ENCODE measurements at places on chromosomes 12 and 14. TPM values are rescaled to one million over a fixed set of nuclear protein-coding genes. Genes with fewer than 3 reads are reported as not detected.

Gene PLA2G1B
- total RNA-seq, result not detected

- H3K4me1 ChIP-seq, result peaks cover 8% of the 10 kb centered on the region
- peaks cover under 1% of the 10 kb centered on the region for H3K36me3 ChIP-seq
- H3K4me3 ChIP-seq, result no peak overlapping the region
- DNase-seq, result no peak
Measured at GRCh38 chr12:71441836-71442566, 2.4 kb downstream of the LGR5 start.

- no peaks in the 10 kb centered on the region for H3K36me3 ChIP-seq
- no peak overlapping the region for H3K4me3 ChIP-seq
- no peaks in the 10 kb centered on the region for H3K4me1 ChIP-seq
- peaks cover 11% of the 10 kb centered on the region for H3K27me3 ChIP-seq
- peak; percentile 15 for DNase-seq
- no peak overlapping the region for H3K27ac ChIP-seq
Measured at GRCh38 chr12:70402597-70402996, 36.5 kb downstream of the KCNMB4 start.

- no peaks in the 10 kb centered on the region for H3K27me3 ChIP-seq
- no peak overlapping the region for H3K4me3 ChIP-seq
- no peaks in the 10 kb centered on the region for H3K36me3 ChIP-seq
- peak; percentile 71 for DNase-seq
Measured at GRCh38 chr12:98470469-98471082, 44.8 kb upstream of the TMPO start.

Gene ACSM4
- total RNA-seq, result not detected

Gene ZC2HC1C
- total RNA-seq, result 1.3 TPM

DNA sequence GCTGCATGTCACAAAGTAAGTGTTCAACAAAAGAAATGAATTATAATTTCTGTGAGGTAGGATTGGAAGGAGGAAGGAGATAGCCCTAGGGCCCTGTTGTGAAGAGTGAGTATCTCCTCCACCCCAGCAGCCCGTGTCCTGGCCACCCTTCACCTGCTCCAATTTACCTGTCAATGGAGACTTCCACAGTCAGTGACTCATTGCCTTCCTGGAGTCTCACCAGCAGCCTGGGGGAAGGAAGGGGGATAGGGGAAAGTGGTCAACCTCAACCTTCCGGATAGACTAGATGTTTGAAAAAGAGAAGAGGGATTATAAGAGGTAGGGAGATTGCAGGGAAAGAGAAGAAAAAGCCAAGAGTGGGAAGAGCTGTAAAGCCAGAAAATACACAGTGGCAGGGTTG is 9.2 kb downstream of the STAT2 start:
- DNase-seq, result no peak
- H3K36me3 ChIP-seq, result peaks cover 100% of the 10 kb centered on the region
- H3K4me1 ChIP-seq, result no peaks in the 10 kb centered on the region
- H3K27ac ChIP-seq, result no peak overlapping the region

- peaks cover 34% of the 10 kb centered on the region for H3K4me1 ChIP-seq
- peak; percentile 87 for DNase-seq
- no peaks in the 10 kb centered on the region for H3K36me3 ChIP-seq
- H3K27me3 ChIP-seq, result no peaks in the 10 kb centered on the region
Measured at GRCh38 chr14:64654246-64654900, 49.9 kb upstream of the PLEKHG3 start.

GRCh38 chr12:64995816-64996215 is 125.3 kb downstream of the WIF1 start:
- peak; percentile 53 for DNase-seq
- peaks cover 10% of the 10 kb centered on the region for H3K27me3 ChIP-seq
- no peaks in the 10 kb centered on the region for H3K36me3 ChIP-seq
- peaks cover 7% of the 10 kb centered on the region for H3K4me1 ChIP-seq
- H3K4me3 ChIP-seq, result no peak overlapping the region
- H3K27ac ChIP-seq, result no peak overlapping the region

Gene TMEM229B
- total RNA-seq, result 0.37 TPM

DNA sequence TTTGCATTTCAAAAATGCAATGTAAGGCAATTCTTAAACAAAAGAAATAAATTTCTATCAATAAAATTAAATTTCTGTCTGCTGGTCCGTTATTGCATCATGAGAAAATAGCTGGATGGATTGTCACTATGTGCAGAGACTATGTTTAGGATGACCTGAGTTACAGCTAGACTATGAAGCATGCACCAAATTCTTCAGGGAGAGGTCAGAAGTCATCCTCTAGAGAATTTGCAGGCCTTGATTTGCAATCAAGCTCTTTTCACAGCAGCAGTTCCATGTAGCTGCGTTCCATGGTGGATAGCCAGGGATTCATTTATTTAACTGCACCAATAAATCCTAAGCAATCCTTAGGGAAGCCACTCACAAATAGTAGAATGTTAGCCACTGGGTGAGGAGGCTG is 253.7 kb downstream of the MSRB3 start:
- H3K27me3 ChIP-seq, result no peaks in the 10 kb centered on the region
- peak overlapping the region; percentile 87 for H3K27ac ChIP-seq
- H3K4me1 ChIP-seq, result peaks cover 41% of the 10 kb centered on the region
- H3K4me3 ChIP-seq, result no peak overlapping the region
- peaks cover 7% of the 10 kb centered on the region for H3K36me3 ChIP-seq

- peak; percentile 96 for DNase-seq
- peak overlapping the region; percentile 64 for H3K27ac ChIP-seq
- H3K4me3 ChIP-seq, result peak overlapping the region; percentile 28
- H3K36me3 ChIP-seq, result no peaks in the 10 kb centered on the region
- peaks cover 27% of the 10 kb centered on the region for H3K4me1 ChIP-seq
Measured at GRCh38 chr12:126667339-126667738, 1599.6 kb upstream of the TMEM132C start.

DNA sequence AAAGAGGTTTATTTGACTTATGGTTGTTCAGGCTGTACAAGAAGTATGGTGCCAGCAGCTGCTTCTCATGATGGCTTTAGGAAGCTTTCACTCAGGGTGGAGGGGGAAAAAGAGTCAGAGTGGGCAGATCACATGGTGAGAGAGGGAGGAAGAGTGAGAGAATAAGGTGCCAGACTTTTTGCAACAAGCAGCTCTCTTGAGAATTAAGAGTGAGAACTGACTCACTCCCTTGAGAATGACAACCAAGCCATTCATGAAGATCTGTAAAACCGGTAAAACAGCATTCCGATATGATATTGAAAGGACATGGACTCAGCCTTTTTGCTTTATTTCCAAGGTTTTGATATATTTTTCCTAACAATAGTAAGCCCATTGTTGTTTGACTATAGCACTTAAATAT is 501.2 kb downstream of the GALC start:
- no peaks in the 10 kb centered on the region for H3K36me3 ChIP-seq
- no peak for DNase-seq
- H3K4me1 ChIP-seq, result no peaks in the 10 kb centered on the region
- no peak overlapping the region for H3K27ac ChIP-seq
- no peaks in the 10 kb centered on the region for H3K27me3 ChIP-seq

DNA sequence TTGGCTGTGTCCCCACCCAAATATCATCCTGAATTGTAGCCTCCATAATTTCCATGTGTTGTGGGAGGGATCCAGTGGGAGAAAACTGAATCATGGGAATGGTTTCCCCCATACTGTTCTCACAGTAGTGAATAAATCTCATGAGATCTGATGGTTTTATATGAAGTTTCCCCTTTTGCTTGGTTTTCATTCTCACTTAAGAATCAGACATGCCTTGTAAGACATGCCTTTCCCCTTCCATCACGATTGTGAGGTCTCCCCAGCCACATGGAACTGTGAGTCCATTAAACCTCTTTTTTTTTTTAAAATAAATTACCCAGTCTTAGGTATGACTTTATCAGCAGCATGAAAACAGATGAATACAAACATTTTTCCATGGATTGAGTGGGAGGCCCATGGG is 652.9 kb downstream of the ETNK1 start:
- no peaks in the 10 kb centered on the region for H3K4me1 ChIP-seq
- H3K27ac ChIP-seq, result no peak overlapping the region
- no peaks in the 10 kb centered on the region for H3K27me3 ChIP-seq
- DNase-seq, result no peak
- H3K4me3 ChIP-seq, result no peak overlapping the region

GRCh38 chr14:34912182-34912581 is 37.0 kb upstream of the BAZ1A start:
- H3K4me3 ChIP-seq, result no peak overlapping the region
- H3K36me3 ChIP-seq, result no peaks in the 10 kb centered on the region
- no peak overlapping the region for H3K27ac ChIP-seq
- H3K4me1 ChIP-seq, result no peaks in the 10 kb centered on the region
- no peaks in the 10 kb centered on the region for H3K27me3 ChIP-seq

Gene PIK3C2G
- 10.6 TPM for total RNA-seq

DNA sequence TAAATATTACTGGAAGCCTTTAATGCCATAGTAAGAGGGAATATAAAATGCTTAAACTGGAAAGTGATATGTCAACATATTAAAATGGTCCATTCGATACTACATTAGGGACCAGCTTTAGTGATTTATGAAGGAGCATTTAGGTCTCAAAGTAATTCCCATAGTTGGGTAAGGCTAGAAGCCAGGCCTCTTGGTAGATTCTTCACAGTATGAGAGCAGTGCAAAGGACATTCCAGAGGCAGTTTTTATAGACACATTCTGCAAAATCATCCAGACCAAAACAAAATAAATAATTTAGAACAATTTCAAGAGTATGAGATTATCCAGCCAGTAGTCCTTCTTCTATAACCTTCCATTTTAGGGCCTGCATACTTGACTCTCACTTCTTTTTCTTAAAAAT is 142.6 kb upstream of the PDZRN4 start:
- H3K4me3 ChIP-seq, result no peak overlapping the region
- H3K36me3 ChIP-seq, result no peaks in the 10 kb centered on the region
- DNase-seq, result no peak
- no peak overlapping the region for H3K27ac ChIP-seq
- H3K4me1 ChIP-seq, result no peaks in the 10 kb centered on the region
- peaks cover under 1% of the 10 kb centered on the region for H3K27me3 ChIP-seq

GRCh38 chr12:39723831-39724230 is 104.2 kb upstream of the ABCD2 start:
- no peaks in the 10 kb centered on the region for H3K27me3 ChIP-seq
- peak overlapping the region; percentile 19 for H3K27ac ChIP-seq
- DNase-seq, result peak; percentile 86
- no peaks in the 10 kb centered on the region for H3K36me3 ChIP-seq
- H3K4me1 ChIP-seq, result peaks cover 4% of the 10 kb centered on the region

GRCh38 chr14:24079491-24080141 is 8.3 kb downstream of the CPNE6 start:
- DNase-seq, result no peak
- H3K27ac ChIP-seq, result no peak overlapping the region
- peaks cover 25% of the 10 kb centered on the region for H3K27me3 ChIP-seq

Gene INSM2
- total RNA-seq, result 0.10 TPM

DNA sequence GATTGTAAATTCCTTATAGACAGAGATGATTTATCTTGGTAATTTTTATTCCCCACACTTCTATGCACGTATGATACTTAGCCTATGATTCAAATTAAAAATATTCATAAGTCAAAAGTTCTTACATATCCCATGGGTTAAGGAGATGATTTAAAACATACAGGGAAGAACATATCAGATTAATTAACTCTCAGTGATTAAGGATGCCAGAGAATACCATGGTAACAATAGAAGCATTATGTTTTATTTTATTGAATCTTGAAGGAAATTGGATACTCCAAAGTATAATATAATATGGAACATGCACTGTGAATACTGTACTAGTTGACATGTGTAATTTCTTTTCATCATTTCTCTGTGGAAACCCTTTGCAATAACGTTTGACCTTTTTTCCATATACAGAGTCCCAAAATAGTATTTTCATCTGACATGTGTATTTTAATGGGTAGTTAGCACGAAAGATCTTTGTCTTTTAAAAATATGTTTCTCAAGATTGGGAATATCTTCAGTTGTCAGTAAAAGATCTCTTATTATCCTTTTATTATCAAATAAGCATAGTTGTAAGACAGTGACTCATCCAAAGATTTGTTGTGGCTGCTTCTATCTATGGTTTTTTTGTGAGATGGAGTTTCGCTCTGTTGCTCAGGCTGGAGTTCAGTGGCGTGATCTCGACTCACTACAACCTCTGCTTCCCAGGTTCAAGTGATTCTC is 166.7 kb downstream of the RAD51B start:
- no peaks in the 10 kb centered on the region for H3K27me3 ChIP-seq
- H3K4me3 ChIP-seq, result no peak overlapping the region
- DNase-seq, result no peak

Gene LYZ
- total RNA-seq, result not detected

GRCh38 chr12:58602179-58602578 is 318.1 kb downstream of the LRIG3 start:
- no peaks in the 10 kb centered on the region for H3K27me3 ChIP-seq
- DNase-seq, result no peak
- H3K4me1 ChIP-seq, result no peaks in the 10 kb centered on the region
- no peaks in the 10 kb centered on the region for H3K36me3 ChIP-seq

Gene ZC3H10
- 2.8 TPM for total RNA-seq

- H3K4me1 ChIP-seq, result peaks cover 5% of the 10 kb centered on the region
- no peak for DNase-seq
- no peaks in the 10 kb centered on the region for H3K36me3 ChIP-seq
Measured at GRCh38 chr12:17169726-17170471, 563.9 kb upstream of the LMO3 start.

GRCh38 chr12:122825773-122826724 is 9.2 kb upstream of the HIP1R start:
- H3K27ac ChIP-seq, result no peak overlapping the region
- no peaks in the 10 kb centered on the region for H3K27me3 ChIP-seq
- H3K4me3 ChIP-seq, result peak overlapping the region; percentile 67
- H3K4me1 ChIP-seq, result peaks cover 12% of the 10 kb centered on the region
- H3K36me3 ChIP-seq, result peaks cover under 1% of the 10 kb centered on the region

Gene TBX3
- 6.6 TPM for total RNA-seq

Gene ZNF891
- 1.9 TPM for total RNA-seq

Gene CD69
- not detected for total RNA-seq

DNA sequence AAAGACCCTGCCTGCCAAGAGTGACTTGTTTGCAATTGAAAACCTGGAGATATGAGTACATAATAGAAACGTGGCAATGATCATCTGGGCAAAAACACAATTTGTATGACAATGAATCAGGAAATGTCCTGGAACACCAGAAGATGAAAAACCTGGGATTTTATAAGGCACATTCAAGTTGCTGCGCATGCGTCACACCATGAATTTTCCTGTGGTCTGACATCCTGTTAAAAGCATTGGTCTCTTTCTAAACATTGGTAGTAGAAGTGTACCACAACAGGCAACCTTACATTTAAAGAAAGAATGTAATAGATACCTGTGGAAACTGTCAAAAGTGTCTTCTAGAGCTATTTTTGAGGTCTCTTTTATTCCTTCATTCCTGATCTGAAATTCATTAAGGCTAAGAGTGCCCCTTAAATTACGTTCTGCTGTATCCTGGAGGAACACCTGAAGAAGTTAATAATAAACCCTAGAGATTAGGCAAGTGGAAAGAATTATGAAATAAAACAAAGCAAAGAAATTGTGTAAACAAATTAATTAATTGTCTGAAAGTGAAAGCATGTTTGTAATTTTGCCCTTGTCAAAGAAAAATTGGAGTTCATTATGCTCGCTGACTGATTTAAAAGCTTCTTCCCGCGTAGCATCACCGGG is 676.5 kb downstream of the DIO2 start:
- no peak overlapping the region for H3K27ac ChIP-seq
- no peak for DNase-seq
- no peaks in the 10 kb centered on the region for H3K4me1 ChIP-seq
- peaks cover 7% of the 10 kb centered on the region for H3K27me3 ChIP-seq

GRCh38 chr12:84922693-84923092 is 10.1 kb upstream of the SLC6A15 start:
- H3K4me1 ChIP-seq, result peaks cover 24% of the 10 kb centered on the region
- peak; percentile 37 for DNase-seq
- H3K36me3 ChIP-seq, result no peaks in the 10 kb centered on the region
- H3K4me3 ChIP-seq, result no peak overlapping the region
- peak overlapping the region; percentile 7 for H3K27ac ChIP-seq

Gene KLHL28
- total RNA-seq, result 11.2 TPM

Gene NOC4L
- 32.0 TPM for total RNA-seq

- H3K36me3 ChIP-seq, result no peaks in the 10 kb centered on the region
- DNase-seq, result no peak
- H3K27me3 ChIP-seq, result peaks cover 66% of the 10 kb centered on the region
- H3K4me3 ChIP-seq, result no peak overlapping the region
Measured at GRCh38 chr12:132423820-132424645, 65.9 kb upstream of the FBRSL1 start.

Data from MCF 10A (cell line).